Fibroblast of skin of scalp (primary cell): ENCODE measurements at places on chromosomes 13 and 19.

DNA sequence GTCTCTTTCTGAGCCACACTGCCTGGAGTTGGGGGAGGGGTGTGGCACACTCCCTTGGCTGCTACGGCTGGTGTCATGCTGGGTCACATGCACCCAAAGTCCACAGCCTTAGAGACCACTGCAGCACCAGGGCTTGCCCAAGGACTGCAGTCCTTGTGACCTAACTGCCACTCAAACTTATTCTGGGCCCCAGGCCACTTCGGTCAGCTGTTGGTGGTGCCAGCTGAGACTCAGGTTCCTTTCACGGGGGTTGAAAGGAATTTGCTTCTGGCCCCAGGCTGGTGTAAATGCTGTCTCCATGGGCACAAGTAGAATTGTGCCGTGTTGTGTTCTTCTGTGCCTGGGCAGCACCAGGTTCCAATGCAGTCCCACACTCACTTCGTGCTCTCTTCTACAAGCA, 9.5 kb upstream of the VN1R1 start:
- no peak for DNase-seq

GRCh38 chr19:1950640-1951039, 9.7 kb downstream of the CSNK1G2 start:
- no peak for DNase-seq

DNA sequence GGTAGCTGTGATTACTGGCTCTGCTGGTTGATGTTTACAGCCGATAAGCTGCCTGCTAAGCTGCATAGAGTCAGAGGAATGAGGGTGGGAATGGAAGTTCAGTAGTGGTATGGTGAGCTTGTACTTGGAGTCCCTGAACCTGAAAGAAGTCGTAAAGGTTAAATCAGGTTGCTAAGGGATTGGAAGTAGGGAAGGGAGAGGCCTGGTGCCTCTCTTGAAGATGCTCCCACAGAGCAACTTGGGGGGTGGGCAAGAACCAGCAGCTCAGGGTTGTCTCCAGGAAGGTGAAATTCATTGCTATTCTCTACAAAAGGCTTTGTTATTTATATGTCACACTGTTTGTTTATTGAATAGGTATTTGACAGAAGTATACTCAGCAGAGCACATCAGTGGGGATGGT, 73.8 kb upstream of the OLFM4 start:
- no peak for DNase-seq

- DNase-seq, result no peak
Observed at GRCh38 chr13:109403012-109403421, 383.4 kb downstream of the IRS2 start.

- DNase-seq, result no peak
Observed at GRCh38 chr19:2306281-2306806, 1.6 kb downstream of the LINGO3 start.

DNA sequence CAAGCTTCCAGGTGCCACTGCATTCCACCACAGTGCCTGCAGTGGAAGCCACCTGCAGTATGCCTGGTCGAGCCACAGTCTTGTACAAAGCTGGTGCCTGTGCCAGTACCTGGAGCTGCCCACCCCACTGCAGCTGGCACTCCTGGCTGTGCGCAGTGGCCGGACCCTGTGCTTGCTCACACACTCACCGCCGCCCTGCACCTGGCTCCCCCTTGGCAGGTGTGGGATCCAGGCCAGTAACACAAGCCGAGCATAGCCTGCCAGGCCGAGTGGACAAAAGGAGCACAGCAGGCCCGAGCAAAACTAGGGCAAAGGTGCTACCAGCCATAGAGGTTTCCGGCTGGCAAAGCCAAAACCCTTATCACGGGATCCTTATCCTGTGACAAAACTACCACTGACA, 18.5 kb downstream of the UGGT2 start:
- DNase-seq, result no peak

DNA sequence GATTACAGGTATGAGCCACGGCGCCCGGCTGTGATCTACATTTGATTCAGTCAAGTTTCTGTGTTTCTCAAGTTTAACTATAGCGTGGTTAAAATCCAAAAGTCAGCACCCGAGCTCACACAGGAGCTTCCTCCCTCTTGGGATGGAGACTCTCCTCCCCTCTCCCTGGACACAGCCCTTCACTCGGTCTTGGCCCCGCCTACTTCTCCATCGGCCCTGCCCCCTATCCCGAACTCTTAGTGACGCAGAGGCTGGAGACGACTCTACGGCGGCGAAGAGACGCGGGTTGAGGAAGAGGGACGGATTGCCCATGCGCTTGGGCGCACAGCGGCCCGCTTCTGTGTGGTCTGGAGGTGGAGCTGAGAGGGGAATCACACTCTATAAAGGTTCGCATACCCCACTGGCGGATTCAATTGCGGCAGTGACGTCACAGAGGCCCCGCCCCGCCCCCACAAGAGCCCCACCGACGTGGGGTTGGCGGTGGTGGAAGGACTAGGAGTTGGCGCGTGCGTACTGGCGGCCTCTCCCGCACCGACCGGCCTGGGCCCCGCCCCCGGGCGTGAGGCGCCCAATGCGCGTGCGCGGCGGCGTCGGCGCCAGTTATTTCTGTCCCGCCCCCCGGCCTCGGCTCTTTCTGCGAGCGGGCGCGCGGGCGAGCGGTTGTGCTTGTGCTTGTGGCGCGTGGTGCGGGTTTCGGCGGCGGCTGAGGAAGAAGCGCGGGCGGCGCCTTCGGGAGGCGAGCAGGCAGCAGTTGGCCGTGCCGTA, at the start of gene TRIM28:
TSS of gene TRIM28 (plus strand) at position 239 of the 765 bp plus-strand sequence. CDS start 694 bp downstream, outside the sequence.
- peak; percentile 100 for DNase-seq
